SW 1271 (cell line): ENCODE measurements at places on chromosomes 6 and 20.
A peak's percentile ranks its signal among the peaks of the same experiment; 100 is the strongest.

GRCh38 chr6:109743739-109744138 lies 52.6 kb downstream of the FIG4 start:
- DNase-seq, result peak; percentile 27

GRCh38 chr6:100685747-100686146 lies 195.4 kb downstream of the ASCC3 start:
- no peak for DNase-seq

GRCh38 chr6:110652520-110652919 lies 162.7 kb downstream of the CDK19 start:
- DNase-seq, result no peak

DNA sequence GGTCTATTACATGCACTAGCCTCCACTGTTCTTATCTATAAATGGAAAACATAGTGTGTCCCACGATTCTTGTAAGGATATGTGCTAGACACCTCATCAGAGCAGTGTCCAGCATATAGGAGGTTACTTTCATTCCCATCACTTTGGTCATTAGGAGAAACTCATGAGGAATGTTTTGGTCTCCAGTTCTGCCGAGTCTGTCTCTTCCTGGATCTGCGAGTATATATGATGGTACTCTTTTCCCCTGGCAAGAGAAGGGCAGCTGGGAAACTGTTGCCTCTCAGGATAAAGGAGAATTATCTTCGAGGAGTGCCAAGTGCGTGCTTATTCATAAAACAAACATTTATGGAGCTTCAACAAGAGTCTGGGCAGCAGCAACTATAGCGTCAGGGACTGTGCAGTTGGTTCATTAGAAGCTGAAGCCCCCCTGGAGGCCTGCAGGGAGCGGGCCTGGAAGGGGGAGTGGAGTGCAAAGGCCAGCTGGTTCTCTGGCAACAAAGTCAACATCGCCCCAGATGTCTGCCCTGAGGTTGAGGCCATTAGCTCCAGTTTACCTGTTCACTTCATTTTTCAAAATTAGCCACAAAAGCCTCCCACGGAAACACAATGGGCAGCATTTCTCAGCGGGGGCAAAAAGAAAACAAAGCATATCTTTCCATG lies 811.9 kb downstream of the MAFB start:
- DNase-seq, result no peak

DNA sequence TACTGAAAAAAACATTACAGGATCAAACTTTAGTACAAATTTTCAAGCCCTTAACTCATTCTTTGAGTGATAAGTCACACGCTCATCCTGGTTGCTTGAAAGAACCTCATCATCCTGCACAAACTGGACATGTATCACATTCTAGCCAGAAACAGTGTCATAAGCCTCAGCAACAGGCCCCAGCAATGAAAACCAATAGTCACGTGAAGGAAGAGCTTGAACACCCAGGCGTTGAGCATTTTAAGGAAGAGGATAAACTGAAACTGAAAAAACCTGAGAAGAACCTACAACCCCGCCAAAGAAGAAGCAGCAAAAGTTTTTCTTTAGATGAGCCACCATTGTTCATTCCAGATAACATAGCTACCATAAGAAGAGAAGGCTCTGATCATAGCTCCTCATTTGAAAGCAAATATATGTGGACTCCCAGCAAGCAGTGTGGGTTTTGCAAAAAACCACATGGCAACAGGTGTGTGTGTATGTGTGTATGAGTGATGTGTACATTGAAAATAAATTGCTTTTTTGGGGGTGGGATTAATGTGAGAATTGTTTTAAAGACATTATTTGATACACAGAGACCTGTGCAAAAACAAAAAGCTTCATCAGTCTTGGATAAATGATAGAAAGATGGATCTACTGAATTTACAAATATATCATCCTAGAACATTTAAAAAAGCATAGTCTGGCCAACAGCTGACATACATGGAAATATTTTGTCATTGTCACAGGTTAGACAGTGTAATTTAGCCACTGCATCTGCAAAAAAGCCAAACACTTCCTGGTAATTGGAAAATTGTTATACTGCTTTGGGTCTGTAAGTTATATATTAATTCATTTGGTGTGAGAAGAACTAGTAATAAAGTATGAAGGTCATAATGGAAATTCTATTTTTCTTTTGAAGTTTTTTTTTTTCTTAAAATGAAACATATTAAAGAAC lies 50.1 kb downstream of the PHF3 start:
- no peak for DNase-seq

DNA sequence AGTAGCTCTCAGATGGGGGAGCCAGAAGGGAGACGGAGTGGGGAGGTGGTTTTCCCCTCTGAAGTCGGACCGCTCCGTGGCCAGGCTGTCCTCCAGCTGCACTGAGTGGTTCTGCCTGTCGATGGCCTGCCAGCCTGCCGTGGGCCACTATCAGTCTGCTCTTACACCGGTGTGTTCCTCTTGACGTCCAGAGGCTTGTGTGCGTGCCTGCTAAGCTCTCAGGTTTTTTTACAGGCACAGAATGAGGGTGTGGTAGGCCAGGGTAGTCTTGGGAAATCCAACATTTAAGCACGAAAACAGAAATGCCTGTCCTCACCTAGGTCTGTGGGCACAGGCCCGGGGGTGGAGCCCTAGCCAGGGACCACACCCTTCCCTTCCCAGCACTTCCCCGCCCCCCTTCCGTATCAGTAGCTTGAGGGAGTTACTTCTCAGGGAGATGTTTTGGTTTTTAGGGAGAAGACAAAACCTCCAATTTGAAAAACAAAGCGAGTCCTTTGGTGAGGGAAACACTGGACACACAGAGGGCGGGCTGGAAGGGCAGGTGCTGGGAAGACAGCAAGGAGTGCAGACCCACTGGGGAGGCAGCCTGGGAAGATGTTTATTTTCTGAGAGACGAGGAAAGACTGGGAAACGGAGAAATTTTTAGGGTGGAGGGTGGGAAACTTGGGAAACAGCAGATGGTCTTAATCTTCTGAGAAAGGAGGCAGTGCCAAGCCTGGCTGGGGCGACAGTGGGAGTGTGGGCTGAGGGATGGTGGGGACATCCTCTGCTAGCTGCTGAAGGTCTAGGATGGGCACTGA lies 106.5 kb downstream of the LY86 start:
- no peak for DNase-seq

GRCh38 chr6:139758209-139758611 lies 383.8 kb upstream of the CITED2 start:
- no peak for DNase-seq

DNA sequence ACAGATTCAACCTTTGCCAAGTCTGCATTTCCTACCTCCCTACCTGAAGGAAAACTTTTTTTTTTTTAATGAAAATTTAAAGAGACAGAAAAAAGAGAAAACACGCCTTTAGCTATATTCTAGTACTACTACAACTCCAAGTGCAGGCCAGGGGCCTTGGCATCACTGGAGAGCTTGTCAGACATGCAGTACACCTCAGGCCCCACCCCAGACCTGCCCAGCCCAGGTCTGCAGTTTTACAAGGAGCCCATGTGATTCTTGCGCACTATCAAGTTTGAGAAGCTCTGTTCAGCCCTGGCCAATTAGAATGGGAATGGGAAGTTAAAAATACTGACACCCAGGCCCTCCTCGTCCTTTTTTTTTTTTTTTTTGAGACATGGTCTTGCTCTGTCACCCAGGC lies 85.0 kb downstream of the NFATC2 start:
- DNase-seq, result no peak

DNA sequence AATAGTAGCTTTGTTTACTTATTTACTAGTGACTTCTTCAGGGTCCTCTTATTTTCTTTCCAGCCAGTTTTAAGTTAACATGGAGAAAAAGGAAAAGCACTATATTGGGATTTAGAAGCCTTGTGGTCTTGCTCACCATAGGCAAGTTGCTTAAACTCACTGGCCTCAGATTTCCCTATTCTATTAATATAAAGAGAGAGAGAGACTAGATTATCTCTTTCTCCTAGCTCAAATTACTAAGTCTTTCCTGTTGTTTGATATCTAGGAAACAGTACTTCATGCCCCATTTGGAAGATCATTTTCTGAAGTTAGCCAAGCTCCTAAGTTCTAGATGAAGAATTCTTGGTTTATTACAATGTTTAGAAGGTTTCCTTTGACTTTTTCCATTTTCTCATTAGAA lies 32.5 kb downstream of the CTNNBL1 start:
- no peak for DNase-seq

- DNase-seq, result no peak
Observed at GRCh38 chr6:149065658-149066556, 251.6 kb upstream of the TAB2 start.

DNA sequence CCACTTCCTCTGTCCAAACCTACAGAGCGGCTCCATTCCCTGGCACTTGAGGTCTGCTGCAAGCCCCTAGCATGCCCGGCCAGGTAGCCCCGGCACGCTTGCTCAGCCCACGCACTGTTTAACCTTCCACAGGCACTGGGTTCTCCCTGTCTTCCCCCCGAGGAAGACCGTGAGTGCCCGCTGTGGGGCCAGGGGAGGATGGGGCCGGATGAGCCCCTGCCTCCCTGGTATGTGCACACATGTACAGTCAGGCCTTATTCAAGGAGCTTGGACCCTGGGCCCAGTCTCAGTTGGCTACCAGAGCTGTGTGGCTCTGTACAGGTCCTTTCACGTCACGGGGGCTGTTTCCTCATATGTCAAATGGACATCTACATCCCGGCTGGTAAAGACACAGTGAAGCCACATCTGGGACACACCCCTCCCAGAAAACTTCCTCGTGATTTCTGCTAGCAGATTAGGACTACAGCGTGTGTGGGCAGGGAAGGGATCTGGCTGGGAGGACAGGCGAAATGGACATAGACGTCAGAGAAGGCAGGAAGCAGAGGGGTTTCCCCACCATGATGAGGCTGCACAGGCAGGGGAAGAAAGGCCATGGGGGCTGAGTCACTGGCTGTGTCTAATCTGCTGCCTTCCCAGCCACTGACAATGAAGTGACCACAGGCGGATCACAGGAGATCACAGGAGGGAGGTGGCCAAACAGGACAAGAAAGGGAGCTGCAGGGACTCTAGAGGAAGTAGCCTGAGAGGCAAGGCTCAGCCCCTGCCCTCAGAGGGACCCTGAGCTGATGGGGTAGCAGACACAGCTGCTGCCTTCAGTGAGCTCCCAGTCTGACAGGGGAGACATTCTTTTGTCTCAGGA lies 62.9 kb downstream of the MRPL14 start:
- no peak for DNase-seq

GRCh38 chr20:4555188-4555890 lies 166.4 kb upstream of the PRND start:
- DNase-seq, result peak; percentile 95

DNA sequence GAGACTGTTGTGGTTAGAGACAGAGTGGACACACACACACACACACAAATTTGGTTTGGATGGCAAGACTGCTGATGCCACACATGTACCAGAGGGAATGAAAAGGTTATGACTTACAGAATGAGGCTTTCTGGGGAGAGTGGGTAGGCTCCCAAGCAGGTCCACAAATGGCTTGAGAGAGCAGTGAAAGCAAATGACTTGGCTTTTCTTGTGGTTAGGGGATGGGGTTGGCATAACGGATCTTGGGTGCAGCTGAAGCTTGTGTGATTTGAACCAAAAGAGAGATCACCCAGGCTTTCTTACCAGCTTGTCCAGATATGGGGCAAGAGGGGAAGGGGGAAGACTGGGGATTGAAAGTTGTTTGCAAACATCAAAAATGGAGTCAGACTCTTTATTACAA lies 73.9 kb upstream of the OLIG3 start:
- DNase-seq, result no peak

DNA sequence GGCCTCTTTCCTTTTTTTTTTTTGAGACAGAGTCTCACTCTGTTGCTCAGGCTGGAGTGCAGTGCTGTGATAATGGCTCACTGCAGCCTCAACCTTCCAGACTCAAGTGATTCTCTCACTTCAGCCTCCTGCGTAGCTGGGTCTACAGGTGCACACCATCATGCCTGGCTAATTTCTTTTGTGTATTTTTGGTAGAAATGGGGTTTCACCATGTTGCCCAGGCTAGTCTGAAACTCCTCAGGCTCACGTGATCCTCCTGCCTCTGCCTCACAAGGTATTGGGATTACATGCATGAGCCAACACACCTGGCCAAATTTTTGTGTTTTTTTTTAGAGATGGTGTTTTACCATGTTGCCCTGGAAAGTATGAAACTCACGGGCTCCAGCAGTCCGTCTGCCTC lies 29.3 kb downstream of the SRC start:
- no peak for DNase-seq

DNA sequence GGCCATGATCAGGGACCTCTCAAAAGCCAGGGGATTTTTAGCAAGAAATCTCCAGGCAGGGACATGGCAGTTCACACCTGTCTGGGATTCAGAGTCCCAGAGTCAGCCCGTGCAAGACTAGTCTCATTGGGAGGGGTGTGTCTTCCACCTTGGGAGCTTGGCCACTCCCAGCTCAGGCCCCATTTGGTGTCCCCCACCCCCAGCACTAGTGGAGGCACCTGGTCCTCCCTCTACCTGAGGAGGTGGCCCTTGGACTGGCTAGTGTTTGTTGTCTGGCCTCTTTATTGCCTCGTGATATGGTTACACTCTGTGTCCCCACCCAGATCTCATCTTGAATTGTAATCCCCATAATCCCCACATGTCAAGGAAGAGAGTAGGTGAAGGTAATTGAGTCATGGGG lies 140.8 kb upstream of the PHACTR3 start:
- DNase-seq, result no peak

- DNase-seq, result no peak
Observed at GRCh38 chr6:80245043-80245442, 138.6 kb downstream of the BCKDHB start.

GRCh38 chr20:1330075-1330830 lies 1.3 kb upstream of the SDCBP2 start:
- no peak for DNase-seq

- peak; percentile 61 for DNase-seq
Observed at GRCh38 chr6:37630281-37630799, 67.3 kb downstream of the MDGA1 start.

DNA sequence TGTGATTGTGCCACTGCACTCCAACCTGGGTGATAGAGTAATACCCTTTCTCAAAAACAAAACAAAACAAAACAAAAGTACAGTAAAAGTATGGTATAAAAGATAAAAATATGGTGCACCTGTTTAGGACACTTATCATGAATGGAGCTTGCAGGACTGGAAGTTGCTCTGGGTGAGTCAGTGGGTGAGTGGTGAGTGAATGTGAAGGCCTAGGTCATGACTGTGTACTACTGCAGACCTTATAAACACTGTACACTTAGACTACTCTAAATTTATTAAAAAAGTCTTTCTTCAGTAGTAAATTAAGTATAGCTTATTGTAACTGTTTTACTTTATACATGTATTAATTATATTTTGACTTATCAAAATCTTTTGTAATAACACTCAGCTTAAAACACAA lies 46.0 kb downstream of the ZFP64 start:
- DNase-seq, result no peak

- DNase-seq, result no peak
Observed at GRCh38 chr6:48048451-48049146, 62.4 kb downstream of the PTCHD4 start.

DNA sequence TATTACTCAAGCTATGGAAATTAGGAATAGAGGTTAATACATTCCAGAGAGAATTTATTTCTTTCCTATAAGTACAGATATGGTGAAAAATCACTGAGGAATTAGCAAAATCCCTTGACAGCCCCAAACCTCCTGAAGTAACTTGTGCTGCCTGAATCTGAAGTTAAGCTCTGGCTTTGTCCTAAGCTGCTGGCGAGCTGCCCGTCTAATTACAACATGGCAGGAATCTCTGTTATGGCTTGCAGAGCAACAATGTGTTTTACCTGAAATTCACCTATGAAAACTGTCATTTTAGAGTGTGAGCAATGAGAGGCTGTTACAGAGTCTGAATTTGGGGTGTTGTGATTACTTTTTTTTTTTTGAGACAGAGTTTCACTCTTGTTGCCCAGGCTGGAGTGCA lies 22.5 kb upstream of the IYD start:
- no peak for DNase-seq
